ENCODE measurements at places on chromosomes 12 and 14. TPM values are rescaled to one million over a fixed set of nuclear protein-coding genes. Genes with fewer than 3 reads are reported as not detected.

GARIN6 gene
- not detected for total RNA-seq

C1S gene
- 4.8 TPM for total RNA-seq

SP1 gene
- 51.8 TPM for total RNA-seq

IFNG-AS1 gene
- not detected for total RNA-seq

NKX2-1 gene
- 0.78 TPM for total RNA-seq

SLC6A15 gene
- total RNA-seq: 26.4 TPM

AICDA gene
- total RNA-seq: not detected

NEK9 gene
- total RNA-seq: 38.4 TPM

KHNYN gene
- 27.4 TPM for total RNA-seq

Data from H7 (cell line).